NCI-H774 (cell line): ENCODE measurements at places on chromosomes 3 and 15.

DNA sequence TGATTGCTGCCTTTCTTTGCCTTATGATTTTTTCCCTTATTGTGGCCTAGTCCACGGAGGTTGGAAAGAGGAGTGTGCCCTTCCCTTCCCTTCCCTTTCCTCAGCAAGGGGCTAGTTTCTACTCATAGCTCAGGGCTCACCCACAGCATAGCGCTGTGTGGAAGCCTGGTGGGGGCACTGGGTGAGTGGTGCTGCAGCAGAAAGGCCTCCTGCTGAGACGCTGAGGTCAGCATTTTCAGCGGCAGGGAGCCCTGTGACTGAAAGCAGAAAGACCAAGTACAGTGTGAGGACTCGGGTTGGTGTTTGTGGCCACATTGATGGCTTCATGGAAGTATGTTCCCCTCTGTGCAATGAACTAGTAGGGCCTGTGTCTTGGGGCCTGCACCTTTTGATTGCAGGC is 21.9 kb downstream of the CACNA1D start:
- DNase-seq: no peak

DNA sequence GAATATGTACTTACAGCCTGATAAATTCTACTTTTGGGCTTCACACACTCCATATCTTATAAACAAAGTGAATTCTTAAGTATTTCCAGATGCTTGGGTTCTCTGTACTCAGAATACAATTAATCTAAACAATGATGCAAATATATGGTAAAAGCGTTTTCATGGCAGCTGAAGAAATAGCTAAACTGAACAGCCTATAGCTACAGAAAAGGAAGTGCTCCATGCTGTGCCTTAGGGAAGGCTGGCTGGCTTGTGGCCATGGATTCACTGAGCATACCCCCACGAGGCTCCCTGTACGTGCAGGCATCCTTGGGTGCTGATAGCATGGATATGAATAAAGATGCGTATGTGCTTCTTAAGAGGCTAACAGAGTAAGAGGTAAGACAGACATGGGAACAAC is 264.0 kb downstream of the KLF13 start:
- DNase-seq: no peak

DNA sequence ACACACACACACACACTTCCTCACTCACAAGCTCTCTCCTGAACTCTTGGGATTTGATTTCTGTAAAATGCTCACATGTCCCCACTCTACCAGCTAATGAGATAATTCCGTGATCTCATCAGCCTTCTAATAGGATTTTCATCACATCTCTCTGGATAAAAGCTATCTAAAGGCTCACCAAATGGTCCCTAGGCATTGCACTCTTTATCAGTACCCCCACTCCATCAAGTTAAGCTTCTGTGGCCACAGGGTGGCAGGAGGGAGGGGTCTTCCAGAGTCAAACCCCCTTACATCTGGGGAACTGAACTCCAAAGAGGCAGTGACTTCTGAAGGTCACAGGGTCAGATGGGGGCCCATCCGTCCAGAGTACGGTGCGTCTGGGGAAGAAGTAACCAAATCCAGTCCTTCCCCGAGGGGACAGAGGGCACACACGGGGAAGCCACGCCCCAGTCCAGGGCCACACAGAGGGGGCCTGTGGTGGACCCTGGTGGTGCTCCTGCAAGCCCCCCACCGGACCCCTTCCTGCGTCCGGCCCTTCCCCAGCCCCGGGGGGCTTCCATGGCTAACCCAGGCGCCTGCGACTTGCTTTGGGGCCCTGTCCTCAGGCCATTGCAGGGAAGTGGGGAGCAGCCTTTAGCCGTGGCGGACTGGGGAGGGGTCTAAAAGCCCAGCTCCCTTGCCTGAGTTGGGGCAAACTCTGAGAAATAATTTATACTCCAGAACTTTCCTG is 25.5 kb downstream of the CPN2 start:
- DNase-seq: no peak

DNA sequence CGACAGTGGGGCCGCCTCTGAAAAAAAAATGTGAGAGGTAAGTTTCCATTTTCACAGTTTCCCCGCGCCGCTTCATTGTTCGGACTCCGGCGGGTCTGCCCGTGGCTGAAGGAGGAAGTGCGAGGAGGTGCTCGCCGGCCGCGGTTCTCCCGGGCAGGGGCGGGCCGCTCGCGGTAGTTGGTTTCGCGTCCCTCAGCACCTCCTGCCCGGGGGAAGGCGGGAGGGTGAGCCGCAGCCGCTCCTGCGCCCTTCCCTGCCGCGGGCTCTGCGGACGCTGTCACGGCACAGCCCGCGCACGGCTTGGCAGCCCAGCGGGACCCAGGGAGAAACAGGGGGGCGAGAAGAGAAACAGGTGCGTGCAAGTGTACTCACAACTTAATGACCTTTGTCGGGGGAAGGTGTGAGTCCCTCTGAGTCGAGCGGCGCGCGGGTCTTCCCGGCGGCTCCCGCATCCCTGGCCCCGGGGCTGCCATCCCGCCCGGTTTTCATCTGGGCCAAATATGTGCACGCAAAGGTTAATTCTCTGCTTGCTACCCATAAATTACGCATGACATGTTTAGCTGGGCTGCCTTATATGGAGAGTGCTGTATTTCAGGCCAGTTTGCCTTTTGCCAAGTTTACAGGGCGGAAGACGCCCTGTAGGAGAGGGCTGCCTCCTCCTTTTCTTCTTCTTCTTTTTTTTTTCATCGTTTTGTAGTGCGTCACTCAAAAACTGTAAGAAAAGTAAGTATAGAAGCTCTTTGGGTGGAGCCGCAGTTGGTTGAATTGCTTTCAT is 514 bp downstream of the MBNL1 start:
- peak; percentile 89 for DNase-seq

GRCh38 chr15:39884351-39884750 is 35.7 kb downstream of the GPR176 start:
- no peak for DNase-seq

DNA sequence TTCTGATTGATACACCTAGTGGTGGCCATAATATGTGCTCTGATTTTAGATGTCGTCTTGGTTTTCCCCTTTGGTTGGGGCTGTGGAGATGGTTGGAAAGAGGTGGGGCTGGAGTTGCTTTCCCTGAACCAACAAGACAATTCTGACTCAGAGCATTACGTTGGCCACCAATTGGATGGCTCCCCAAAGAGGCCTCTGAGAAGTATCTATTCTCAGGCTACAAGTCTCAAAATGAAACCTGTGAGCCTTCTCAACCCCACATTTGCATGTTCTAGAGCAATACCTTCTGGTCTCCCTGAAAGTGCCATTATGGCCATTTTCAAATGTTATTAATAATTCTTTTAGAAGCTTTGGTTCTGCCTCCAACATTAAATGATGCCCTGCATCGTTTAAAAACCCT is 188.4 kb upstream of the WNT5A start:
- DNase-seq: no peak

DNA sequence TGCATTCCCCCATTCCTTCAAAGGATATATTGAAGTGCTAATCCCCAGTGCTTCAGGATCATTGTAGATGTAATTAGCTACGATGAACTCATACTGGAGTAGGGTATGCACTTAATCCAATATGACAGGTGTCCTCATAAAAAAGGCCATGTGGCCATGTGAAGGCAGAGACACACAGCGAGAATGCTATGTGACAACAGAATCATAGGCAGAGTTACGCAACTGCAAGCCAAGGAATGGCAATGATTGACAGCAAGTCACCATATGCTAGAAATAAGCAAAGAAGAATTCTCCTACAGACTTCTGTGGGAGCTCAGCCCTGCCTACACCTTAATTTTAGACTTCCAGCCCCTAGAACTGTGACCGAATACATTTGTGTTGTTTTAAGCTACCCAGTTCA is 875.6 kb upstream of the ROBO1 start:
- no peak for DNase-seq

DNA sequence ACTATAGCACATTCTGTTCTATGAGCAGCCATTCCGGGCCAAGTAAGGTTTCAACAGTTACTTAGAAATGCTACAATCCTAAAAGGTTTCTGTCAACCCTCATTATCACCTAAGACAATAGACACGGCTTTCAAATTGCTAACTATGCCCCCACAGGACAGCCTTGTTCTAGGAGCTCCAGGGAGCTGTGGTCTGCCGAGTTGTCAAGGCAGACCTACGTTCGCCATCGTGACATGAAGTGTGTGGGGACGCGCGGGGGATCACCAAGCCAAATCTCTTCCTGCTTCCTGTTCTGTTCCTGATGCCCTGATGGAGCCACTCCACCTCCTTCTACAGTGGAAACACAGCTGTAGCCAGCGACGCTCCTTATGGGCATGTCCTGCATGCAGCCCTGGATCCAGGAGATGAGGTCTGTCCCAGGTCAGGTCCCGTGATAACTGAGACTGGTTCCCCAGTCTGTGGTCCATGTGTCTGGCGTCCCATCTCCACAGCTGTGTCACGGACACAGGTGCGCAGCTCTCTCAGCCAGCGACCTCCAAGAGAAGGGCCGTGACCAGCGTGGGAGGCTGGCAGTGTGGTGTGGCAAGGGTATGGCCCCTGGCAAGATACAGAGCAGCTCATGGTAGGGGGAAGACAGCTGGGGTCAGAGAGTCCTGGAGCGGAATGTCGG is 82.8 kb downstream of the PCSK6 start:
- no peak for DNase-seq

DNA sequence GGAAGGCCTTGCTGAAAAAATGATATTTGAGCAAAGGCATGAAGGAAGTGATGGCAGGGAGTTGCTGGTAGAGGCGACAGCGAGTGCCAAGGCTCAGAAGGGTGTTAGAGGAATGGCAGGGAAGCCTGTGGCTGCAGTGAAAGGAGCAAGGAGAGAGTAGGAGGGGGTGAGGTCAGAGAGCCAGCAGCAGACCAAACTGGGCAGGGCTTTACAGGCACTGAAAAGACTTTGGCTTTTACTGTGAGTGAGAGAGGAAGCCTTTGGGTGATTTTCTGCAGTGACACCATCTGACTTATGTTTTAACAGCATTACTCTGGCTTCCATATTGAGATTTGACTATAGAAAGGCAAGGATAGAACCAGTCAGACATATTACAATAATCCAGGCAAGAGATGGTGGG is 11.4 kb downstream of the TICRR start:
- DNase-seq: no peak

GRCh38 chr3:42368861-42369260 is 41.5 kb downstream of the LYZL4 start:
- DNase-seq: no peak

- DNase-seq: no peak
These were observed 74.6 kb upstream of the LEKR1 start for GRCh38 chr3:156751461-156752025.

- DNase-seq: no peak
These were observed 39.6 kb downstream of the RAB11A start for GRCh38 chr15:65908876-65909275.

- no peak for DNase-seq
These were observed 152.3 kb downstream of the ITPR1 start for GRCh38 chr3:4645468-4645867.

DNA sequence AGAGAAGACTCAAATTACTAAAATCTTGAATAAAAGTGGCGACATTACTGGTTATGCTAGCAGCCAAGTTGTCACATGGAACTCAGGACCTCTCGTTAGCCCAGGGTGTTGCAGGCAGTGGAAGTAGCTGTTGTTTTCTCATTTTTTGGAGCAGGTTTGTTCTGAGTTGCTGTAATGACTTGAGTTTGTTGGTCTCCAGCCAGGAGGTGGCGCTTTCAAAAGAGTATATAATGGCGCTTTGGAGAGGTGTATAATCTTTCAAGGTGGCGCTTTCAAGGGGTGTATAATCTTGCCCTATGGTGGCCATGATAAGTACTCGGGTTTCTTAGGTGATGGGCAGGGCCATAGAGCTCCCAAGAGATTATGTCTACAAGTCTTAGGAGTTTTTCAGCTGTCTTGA is 632.7 kb downstream of the NTRK3 start:
- no peak for DNase-seq

DNA sequence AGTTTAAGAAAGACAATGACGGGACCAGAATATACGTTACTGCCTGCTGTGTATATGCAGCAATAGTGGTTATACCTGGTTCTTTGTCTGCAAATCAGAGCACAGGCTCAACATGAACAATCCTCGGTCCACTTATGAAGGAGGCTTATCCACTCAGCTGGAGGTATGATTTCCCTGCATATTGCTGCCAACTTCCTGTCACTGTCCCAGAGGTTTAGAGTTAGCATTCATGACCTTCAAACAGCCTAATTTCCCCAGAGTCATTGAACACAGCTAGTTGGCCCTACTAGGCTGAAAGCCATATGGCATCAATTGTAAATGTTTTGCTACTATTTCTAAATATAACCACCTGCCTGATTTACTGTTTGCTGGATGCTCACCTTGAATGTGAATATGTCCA is 224.9 kb upstream of the ZNF717 start:
- no peak for DNase-seq

DNA sequence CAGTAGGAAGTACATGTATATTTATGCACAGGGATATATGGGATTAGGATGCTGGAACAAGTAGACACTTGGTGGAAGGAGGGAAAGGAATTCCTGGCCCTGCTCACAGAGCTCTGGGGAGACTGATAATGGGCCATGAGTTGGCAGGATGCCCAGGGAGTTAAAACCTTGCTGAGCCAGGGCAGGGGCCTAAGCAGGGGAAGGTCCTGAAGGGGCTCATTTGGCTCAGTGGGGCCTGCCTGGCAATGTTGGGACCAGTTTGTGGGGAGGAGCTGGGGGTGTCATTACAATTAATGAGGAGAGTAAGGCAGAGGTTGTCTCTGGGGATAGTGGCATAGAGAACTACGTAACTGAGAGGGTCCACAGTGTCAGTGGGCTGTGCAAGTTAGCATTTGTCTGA is 124.2 kb upstream of the ADPGK start:
- DNase-seq: no peak

GRCh38 chr3:101828691-101829436 is 20.4 kb upstream of the NFKBIZ start:
- DNase-seq: no peak

DNA sequence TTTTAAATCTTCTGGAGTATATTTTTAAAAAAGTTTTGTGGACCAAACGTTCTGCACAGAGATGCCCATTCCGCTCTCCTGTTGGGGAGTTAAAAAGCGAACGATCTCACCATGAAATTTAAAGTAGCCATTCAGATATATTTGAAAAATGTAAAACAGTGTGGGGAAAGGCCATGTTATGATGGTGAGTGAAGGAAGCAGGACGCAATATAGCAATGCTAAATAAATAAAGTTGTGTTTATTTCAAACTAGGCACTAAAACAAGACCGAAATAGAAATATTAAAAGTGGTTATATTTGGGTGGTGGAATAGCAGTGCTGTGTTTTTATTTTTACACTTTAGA is 327 bp upstream of the CCDC13 start:
- DNase-seq: no peak

- DNase-seq: no peak
These were observed 13.4 kb upstream of the RAD18 start for GRCh38 chr3:8976540-8977182.
